Stimulated activated CD4-positive, alpha-beta T cell treated with anti-CD3 and anti-CD28 coated beads, Interleukin-1b, Interleukin-23, amount 100 ng/mL, for 1 hour (primary cell): ENCODE measurements at places on chromosomes 11 and 22.

GRCh38 chr22:17264321-17265052 lies 45.3 kb upstream of the ADA2 start:
- no peak for DNase-seq

- DNase-seq, result no peak
Observed at GRCh38 chr22:17802822-17803221, 28.6 kb upstream of the BID start.

DNA sequence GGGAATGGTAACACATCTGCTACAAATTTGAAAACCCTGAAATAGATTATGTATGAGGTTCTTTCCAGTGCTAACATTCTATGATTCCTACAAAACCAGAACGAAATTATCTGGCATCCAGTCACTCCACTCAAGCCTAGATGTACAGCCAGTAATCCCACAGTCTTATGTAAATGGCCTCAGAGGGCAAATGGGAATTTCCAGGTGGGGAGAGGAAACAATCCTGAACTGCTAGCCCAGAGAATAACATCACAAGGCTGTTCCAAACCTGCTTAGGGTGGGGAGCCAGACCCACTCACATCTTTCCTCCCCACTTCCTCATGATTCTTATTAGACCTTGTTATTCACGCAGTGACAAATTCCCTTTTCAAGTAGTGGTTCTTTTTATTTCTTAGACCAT lies 3.5 kb downstream of the FIBIN start:
- DNase-seq, result no peak

DNA sequence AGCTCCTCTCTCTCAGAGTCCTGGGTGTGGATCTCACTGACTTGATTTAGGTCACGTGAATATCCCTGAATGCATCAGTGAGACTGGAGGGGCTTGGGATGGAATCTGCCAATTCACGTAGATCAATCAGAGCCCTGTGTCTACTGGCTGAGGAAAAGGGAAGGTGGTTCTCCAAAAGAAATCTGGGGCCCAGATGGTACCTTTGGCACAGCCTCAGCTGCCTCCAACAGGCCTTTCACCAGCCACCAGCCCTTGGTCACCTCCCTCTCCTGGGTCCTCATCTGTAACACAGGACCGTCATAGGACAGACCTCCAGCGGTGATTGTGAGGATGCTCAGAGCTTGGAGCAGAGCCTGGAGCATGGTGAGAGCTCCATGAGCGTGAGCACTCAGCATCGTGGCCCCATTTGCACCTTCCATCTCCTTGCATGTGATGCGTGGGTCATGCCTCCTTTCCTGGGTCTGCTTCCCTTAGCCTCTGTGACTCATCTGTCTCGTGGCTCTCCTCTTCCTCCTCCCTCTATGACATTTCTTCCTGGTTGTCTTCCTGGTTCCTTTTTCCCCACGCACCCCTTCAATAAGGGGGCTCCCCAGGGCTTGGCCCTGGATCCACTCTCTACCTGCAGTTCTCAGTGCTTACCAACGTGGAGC lies 7.5 kb upstream of the MIEF1 start:
- no peak for DNase-seq

GRCh38 chr11:37511425-37511933 lies 913.4 kb upstream of the RAG2 start:
- DNase-seq, result no peak

GRCh38 chr11:76767659-76768058 lies 15.5 kb upstream of the TSKU start:
- no peak for DNase-seq

DNA sequence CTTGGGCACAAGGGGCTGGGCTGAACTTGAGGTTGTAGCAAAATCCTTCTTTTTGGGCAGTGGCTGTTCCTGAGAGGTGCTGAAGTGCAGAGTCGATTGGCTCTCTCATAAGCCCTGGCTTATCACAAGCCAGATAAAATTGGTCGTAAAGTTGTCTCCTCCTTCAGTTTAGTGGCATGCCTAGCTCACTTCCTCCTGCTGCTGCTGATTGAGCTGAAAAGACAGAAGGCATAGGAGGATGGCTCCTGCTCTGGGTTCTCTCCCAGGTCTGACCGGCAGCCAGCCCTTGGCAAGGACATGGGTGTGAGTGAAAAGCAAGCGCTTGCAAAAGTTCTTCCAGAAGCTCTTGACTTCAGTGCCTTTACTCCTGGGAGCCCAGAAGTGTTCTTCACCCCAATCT lies 83.9 kb downstream of the LDLRAD3 start:
- no peak for DNase-seq

DNA sequence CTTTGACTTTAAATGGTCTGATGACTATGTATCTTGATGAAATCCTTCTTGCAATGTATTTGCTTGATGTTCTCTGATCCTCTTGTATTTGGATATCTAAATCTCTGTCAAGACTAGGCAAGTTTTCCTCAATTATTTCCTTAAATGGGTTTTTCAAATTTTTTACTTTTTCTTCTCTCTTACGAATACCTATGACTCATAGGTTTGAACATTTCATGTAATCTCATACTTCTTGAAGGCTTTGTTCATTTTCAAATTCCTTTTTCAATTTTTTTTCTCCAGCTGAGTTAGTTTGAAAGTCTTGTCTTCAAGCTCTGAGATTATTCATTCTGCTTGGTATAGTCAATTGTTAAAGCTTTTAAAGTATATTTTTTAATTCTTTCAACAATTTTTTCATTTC lies 13.1 kb downstream of the OR10W1 start:
- no peak for DNase-seq

DNA sequence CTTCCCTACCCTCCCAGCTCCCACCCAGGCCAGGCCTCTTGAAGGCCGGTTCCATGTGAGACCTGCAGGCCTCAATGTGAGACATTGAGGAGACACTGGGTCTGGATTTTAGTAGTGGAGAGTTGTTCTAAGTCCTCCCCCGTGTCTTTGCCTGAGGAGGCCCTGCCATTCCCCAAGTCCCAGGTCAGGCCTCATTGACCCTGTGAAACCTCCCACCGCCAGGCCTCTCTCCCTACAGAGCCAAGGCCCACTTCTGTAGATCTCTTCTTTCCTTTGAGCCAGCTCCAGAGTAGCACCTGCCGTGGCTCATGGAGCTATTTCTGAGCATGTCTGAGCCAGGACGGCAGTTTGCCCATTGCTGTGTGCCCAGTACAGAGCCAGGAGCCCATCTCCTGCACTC lies 1419.6 kb downstream of the TBC1D22A start:
- DNase-seq, result no peak

DNA sequence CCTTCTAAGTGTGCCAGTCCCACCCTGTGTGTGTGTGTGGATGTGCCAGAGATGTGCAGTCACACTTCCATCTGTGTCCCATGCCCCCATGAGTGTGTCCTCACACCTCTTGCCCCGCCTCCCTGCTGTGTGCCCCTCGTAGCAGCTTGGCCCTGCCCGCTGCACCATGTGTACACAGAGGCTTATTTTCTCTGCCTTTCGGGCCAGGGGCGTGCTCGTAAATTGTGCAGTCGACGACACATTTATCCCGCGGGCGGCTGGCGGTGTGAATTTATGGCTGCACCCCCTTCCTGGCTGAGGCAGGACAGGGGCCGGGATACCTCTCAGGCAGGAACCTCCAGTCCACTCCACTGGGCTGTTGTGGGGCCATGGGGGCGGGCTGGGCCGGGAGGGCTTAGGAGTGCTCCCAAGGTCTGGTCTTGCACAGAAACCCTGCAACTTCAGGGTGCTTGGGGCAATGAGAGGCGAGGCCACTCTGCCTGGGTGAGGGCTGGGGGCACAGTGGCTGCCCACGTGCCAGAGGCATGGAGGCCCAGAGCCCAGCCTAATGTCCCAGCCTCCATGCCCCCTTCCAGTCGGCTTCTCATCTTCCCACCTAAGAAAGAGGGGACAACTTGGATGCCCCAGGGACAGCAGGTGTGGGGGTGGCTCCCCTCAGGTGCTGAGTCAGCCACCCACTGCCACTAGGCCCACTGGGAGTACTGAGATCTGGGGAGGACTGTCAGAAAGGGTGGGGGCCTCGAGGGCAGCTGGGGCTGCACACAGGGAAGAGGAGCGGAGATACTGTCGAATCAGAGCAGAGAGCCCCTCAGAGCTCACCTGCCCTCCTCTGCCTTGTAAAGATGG lies 12.5 kb downstream of the GP1BB start:
- no peak for DNase-seq

DNA sequence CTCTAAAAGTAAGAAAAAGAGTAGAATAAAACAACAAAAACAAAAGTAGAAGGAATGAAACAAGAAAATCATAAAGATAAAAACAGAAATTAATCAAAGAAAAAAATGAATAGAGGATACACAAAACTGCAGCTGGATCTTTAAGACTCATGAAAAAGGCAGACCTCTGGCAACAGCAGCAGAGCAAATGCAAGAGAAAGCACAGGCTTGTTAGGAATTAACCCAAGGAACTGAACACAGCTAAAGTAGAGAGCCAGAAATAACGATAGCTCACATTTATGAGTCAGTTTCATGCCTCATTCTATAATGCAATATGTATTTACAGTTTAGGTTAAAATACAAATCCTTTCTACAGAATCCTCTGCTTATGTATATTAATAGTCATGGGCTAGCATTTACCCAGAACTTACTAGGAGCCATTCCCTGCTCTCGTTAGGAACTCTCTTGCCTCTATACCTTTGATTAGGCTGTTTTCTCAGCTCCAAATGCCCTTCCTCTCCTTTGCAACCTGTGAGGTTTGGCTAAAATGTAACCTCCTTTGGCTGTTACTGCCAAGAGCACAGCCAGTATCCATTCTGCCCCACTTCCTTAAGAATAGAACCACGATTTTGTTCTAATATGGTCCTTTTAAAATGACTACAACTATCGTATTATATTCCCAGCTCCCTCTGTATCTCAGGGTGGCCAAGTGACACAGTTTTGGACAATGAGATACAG lies 38.3 kb upstream of the NFAM1 start:
- no peak for DNase-seq

DNA sequence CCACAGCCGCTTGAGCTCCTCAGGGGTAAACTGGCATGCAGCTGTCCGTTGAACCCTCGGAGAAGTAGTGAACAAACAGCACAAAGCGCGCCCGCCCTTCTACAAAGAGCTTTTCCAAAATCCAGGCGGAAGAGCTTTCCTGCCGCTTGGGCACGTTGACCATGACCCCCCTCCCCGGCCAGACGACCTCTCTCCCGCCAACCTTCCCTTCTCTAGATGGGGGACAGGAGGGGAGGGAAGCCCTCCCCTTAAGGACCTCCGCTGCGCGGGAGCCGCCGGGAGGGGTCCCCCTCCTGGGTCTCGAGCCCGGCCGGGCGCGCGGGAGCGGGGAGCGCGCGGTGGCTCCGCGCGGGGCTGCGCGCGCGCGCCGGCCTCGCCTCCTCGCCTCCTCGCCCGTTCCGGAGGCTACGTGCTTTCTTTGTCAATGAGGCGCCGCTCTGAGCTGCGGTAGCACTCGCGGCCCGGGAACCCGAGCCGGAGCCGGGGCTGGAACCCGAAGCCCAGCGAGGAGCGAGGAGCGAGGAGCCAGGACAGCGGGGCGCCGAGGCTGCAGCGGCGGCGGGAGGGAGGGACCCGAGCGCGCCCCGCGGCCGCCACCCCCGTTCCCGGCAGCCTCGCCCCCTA lies 118.6 kb downstream of the HIPK3 start:
- no peak for DNase-seq

GRCh38 chr11:40797981-40798380 lies 661.5 kb downstream of the LRRC4C start:
- no peak for DNase-seq

DNA sequence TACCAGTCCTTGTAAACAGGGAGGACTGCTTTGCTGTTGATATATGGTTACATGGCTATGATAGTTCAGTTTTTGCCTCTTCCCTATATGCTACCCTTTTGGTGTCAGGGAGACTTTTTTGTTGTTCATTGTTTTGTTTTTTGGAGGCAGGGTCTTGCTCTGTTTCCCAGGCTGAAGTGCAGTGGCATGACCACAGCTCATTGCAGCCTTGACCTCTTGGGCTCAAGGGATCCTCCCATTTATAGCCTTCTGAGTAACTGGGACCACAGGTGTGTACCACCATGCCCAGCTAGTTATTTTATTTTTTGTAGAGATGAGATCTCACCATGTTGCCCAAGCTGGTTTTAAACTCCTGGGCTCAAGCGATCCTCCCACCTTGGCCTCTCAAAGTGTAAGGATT lies 38.6 kb upstream of the SPTBN2 start:
- DNase-seq, result no peak

GRCh38 chr11:986270-986951 lies 50.1 kb downstream of the MUC6 start:
- no peak for DNase-seq

- DNase-seq, result no peak
Observed at GRCh38 chr11:68545796-68546195, 85.2 kb downstream of the PPP6R3 start.

- DNase-seq, result peak; percentile 34
Observed at GRCh38 chr11:66388780-66389386, 17.3 kb upstream of the SLC29A2 start.

- no peak for DNase-seq
Observed at GRCh38 chr11:82722231-82722630, 11.4 kb downstream of the FAM181B start.

DNA sequence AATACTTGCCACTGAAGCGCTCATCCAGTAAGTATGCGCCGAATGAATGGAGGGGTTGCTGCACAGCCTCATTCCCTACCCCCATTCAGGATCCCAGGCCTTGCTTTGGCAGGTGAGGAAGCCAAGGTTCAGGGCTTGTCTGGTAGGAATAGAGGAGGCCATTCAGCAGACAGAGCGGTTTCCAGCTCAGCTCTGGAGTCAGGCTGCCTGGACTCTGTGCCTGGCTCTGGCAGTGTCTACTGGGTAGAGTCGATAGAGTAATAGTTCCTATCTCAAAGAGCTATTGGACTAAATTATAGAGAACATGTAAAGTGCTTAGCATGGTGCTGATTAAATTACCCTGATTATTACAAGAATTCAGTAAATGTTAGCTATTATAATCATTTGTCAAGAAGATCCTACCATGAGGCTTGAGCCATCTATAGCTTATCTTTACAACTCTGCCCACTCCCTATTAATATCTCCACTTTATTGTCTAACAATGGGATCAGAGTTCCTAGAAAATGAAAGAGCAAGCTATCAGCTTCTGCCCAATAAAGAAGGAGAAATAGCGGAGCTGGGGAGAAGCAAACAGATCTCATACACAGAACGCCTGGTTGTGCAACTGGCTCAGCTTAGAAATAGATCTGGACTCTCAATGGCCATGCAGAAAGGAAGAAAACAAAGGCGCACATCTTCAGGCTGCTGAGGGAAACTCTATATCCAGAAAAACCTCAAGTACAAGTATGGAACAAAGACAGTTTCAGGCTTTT lies 6.6 kb upstream of the SNX32 start:
- DNase-seq, result no peak

GRCh38 chr11:34634694-34635062 lies 13.8 kb downstream of the EHF start:
- DNase-seq, result no peak

DNA sequence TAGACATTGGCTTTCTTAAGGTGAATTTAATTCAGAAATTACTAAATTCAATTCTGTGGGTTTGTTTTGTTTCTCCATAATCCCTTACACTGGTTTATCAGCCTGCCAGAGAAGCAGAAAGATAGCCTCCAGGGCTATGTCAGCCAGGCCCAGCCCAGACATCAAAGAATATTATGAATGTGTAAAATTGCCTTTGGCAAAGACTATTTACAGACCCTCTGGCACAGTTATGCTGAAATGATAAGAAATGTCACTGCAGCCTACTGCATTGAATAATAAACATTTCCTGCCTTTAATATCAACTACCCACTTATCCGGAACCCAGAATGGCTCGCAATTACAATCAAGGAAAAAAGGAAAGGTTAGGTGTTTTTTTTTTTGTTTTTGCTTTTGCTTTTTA lies 562.5 kb upstream of the LRRC4C start:
- no peak for DNase-seq

GRCh38 chr11:33182246-33182878 lies 21.1 kb upstream of the CSTF3 start:
- DNase-seq, result no peak

GRCh38 chr22:31281733-31282132 lies 10.6 kb downstream of the PIK3IP1 start:
- DNase-seq, result no peak

- DNase-seq, result no peak
Observed at GRCh38 chr22:42064629-42065028, 6.0 kb downstream of the NAGA start.
